ENCODE measurements at places on chromosomes 4 and X.

DNA sequence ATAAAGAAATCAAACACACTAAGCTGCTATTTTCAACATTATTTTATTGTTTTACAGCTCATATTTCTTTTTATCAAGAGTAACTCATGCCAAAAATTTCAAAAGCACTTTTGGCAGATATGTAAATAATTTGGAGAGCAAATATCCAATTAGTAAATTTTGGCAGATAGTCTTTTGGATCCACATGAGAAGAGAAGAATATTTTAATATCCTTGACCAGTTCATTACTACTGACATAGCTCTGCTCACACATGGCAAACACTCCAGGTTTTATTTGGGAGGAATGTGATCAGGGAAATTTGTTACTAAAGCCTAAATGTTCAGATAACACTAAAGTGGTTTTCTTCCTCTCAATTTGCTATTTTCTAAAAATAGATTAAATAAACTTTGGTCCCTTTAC is 1054.3 kb downstream of the FAT4 start:
- no peak for DNase-seq

- DNase-seq, result no peak
These were observed 29.1 kb downstream of the RIPPLY1 start for GRCh38 chrX:106874075-106874474.

DNA sequence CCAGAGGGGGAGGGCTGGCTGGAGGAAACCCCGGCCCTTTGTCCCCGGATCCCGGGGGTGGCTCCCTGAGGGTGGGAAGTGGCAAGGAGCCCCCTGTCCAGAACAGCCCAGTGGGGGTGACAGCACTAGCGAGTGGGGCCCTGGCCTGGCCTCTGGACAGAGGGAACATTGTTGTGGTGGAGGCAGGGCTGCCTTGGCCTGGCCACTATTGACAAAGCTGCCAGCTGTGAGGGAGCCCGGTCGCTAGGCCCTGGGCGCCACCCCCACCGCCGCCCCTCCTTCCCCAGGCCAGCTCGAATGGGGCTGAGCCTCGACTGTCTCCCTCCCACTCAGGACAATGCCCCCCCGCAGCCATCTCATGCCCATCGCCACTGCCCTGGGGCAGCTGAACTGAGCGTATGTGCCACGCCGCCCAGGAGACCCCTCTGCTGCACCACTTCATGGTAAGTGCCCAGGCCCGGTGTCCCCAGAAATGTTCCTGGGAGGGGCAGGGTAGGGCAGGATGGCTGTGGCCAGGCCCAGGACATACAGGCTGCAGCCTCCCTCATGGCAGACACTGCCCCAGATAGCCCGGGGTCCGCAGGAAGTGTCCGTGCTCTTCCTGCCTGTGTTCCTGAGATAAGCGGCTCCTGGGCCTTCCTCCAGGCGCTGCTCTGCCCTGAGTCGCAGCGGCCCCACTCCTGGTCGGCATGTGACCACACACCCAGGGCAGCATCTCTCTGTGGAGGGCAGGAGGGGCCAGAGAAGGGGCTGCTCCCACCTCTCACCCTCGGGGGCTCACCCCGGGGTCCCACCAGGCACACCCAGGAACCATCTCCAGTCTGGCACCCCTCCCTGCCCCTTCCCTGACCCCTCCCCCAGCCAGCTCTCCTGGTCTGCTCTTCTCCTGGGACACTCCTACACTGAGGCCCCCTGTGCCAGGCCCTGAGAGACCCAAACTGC is 1.4 kb downstream of the PLXNB3 start:
- DNase-seq, result no peak

- no peak for DNase-seq
These were observed 212.5 kb downstream of the PRDM5 start for GRCh38 chr4:120709991-120710390.

DNA sequence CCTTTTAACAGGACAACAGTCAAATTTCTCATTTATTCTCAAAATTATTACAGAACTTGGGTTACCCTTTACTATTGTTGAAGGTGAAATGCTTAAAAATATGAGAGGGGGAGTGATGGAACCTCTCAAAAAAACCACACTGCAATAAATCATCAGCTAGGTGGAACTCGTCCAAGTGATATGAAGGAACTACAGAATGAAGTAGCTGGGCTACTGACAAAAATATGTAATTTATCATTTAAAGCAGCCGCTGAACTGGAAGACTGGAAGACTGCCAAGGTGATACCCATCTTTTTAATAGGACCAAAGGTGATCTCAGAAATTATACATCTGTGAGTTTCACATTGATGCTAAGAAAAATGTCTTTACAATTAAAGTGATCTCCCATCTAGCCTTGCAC is 597.7 kb upstream of the TENM3 start:
- DNase-seq, result no peak

GRCh38 chr4:94369046-94369445 is 26.4 kb upstream of the HPGDS start:
- DNase-seq, result no peak

DNA sequence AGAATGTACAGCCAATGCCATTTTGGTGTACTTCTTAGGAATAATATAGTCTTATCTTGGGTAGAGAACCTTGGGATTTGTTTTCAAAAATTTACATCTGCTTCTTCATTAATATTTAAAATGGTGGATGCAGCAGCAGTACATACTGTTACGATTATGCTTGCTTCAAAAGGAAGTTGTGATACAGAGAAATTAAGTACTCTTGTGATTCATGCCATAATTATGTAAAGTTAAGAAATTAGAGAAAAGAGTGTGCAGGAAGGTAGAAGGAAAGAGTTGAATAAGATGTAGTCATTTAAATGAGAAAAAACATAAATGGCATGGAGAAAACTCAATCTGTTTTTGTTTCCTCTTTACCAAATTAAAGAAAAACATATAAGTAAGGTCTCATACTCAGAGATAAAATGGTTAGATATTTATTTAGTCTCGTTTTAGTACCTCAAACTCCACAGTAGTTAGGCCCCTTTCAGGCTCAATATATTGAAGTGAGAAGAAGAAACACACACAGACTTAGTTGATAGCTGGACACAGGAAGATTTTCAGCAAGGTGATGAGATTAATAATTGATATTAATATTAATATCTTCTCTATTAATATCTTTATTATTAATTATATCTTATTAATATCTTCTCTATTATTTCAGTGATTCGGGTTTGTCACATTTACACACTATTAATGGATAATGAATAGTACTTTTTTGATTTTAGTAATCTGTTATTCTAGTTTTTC is 70.1 kb upstream of the HPGD start:
- DNase-seq, result no peak

DNA sequence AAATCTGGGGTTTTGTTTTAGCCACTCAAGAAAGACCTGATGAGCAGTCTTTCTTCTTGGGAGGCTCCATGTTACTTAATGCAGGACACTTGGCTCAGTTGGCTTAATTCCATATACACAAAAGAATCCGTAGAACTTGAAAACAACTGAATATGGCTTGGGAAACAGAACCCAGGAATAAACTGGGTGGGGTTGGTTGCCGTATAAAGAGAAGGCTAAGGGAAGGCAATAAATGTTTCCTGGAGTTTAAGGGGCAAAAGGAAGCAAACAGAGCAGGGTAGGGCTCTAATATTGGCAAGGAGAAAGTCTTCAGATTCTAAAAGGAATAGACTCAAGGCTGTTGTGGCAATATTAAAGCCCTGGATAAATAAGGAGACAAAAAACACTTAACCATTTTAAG is 8.4 kb downstream of the TNMD start:
- DNase-seq, result no peak

DNA sequence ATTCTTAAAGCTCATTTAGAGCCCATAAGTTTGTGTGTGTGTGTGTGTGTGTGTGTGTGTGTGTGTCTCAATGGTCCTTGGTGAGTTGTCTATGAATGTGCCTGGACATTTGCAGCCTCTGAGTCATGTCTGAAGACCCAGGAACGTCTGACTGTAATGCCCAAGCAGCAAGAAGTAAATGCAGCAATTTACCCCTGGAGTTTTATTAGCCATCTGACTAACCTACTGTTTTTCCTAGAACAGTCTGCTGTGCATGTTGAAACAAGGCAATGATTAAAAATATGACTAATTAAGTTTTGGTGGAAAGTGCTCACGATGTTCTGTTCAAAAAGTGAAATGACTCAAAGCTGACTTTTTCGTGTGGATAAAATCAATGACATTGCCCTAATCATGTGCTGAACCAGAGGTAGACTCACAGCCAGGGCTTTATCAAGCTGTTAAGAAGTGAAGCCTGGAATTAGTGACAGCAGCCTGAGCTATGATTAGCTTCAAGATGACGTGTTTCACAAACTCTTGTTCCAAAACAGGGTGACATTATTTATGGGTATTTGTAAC is 201.6 kb downstream of the CPE start:
- no peak for DNase-seq

GRCh38 chr4:6671648-6672047 is 22.0 kb upstream of the S100P start:
- DNase-seq, result no peak

- DNase-seq, result no peak
These were observed 843 bp downstream of the RPL34 start for GRCh38 chr4:108620933-108621905.

GRCh38 chr4:148235809-148236208 is 206.4 kb downstream of the NR3C2 start:
- DNase-seq, result no peak

DNA sequence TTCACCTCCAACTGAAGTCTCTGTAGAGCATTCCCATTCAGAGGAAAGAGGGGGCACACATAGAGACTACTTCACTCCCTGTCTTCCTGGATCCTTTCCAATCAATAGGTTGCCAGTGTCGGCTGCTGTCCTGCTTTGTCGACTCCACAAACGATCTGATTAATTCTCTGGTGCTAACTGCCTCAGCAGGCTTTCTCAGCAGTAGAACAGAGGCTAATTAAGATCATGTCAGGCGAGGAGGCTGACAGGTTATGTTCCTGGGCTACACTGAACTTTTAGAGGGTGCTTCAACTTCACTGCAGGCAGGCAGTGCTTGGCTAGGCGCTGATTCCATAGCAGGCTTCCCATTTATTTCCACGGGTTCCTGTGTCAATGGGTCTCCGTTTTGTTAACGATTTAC is 79.2 kb downstream of the GRIA3 start:
- no peak for DNase-seq

GRCh38 chrX:105173071-105173470 is 47.4 kb downstream of the TEX13A start:
- no peak for DNase-seq

- no peak for DNase-seq
These were observed 20.1 kb upstream of the ARAF start for GRCh38 chrX:47540754-47541538.

DNA sequence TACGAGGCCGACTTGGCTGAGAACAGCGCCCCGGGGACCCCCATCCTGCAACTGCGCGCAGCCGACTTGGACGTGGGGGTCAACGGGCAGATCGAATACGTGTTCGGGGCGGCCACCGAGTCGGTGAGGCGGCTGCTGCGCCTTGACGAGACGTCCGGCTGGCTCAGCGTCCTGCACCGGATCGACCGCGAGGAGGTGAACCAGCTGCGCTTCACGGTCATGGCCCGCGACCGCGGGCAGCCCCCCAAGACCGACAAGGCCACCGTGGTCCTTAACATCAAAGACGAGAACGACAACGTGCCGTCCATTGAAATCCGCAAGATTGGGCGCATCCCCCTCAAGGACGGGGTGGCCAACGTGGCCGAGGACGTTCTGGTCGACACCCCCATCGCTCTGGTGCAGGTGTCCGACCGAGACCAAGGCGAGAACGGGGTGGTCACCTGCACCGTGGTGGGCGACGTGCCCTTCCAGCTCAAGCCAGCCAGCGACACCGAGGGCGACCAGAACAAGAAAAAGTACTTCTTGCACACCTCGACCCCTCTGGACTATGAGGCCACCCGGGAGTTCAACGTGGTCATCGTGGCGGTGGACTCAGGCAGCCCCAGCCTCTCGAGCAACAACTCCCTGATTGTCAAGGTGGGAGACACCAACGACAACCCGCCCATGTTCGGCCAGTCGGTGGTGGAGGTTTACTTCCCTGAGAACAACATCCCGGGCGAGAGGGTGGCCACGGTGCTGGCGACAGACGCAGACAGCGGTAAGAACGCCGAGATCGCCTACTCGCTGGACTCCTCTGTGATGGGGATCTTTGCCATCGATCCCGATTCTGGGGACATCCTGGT is 2.4 kb downstream of the PCDH7 start:
- DNase-seq, result no peak

GRCh38 chr4:60562334-60562733 is 637.8 kb upstream of the ADGRL3 start:
- no peak for DNase-seq

DNA sequence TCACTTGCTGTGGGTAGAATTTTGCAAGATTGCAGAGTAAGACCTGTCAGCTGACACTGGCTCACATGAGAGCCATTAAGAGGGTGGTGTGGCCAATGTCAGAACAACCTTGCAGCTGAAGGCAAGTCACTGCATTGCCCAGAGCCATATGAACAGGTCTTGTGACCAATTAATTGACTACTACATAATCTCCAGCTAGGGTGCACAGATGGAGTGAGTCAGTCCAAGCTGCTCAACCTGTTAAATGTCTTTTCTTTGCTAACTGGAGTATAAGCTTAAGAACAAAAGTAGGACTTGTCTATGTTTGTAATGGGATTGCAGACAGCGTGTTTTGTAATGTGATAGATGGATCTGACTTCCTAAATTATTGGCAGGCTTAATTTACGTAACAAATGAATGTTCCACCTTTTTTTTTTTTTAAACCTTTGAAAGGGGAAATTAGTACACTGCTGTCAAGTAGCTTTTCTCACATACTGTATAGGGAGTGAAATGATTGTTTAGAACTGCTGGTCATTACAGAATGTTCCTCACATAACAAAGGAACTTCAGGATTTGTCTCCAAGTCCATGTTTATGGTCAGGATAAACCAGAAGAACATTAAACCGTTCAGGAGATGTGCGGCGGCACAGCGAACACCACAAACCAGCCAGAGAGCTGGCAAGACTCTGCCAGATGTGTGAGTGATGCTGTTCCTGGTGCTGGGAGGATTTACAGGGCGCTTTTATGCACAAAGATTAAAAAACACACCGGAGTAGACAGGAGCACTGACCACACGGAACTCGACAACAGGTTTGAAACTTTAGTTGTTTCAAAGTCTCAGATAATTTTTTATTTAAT is 37.0 kb downstream of the FNIP2 start:
- no peak for DNase-seq

GRCh38 chrX:112164420-112164819 is 81.8 kb upstream of the TRPC5 start:
- DNase-seq, result no peak

- DNase-seq, result no peak
These were observed 308.5 kb downstream of the CENPC start for GRCh38 chr4:67236788-67237187.

GRCh38 chrX:150081076-150081475 is 142.8 kb upstream of the EOLA2 start:
- no peak for DNase-seq

Data from stimulated activated CD4-positive, alpha-beta T cell treated with anti-CD3 and anti-CD28 coated beads, TNF-alpha, amount 100 ng/mL, for 1 hour (primary cell).